ENCODE measurements at places on chromosomes 1 and 21.

GRCh38 chr1:8201331-8201861 lies 116.5 kb upstream of the SLC45A1 start:
- DNase-seq = no peak

GRCh38 chr1:7587773-7588456 lies 183.2 kb upstream of the VAMP3 start:
- DNase-seq = no peak

DNA sequence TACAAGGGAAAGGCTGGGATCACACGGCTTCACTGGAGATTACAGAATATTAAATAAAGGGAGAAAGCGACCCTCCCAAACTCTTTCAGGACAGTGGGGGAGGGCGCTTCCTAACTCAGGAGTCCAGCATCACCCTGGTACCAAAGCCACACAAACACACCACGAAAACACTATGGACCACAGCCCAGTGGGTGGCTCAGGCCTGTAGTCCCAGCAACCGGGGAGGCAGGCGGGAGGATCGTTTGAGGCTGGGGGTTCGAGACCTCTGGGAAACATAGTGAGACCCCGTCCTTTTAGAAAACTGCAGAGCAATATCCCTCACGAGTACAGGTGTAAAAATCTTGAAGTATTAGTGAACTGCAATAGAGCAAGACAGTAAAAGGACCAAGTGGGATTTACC lies 16.0 kb downstream of the TRIM11 start:
- DNase-seq = no peak

DNA sequence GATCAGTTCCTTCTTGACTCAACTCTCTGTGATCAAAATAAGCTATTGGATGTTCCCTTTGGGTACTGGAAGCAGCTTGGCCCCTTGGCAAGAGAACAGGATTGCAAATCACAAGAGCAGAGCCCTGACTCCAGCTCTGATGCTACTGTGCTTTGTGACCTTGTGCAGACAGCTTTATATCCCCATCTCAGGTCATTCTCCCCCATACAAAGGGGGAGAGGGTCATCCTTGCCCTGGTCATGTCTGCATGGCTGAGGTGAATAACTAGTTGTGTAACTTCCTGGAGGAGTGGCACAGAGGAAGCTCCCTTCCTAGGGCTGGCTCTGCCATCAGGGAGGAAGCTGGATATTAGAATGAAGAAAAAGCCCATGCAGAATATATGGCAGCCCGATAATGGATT lies 142.9 kb downstream of the DHRS3 start:
- no peak for DNase-seq

GRCh38 chr21:14988760-14989159 lies 76.0 kb downstream of the NRIP1 start:
- DNase-seq = no peak

GRCh38 chr1:247286134-247286670 lies 30.3 kb downstream of the VN1R5 start:
- no peak for DNase-seq

- no peak for DNase-seq
Measured at GRCh38 chr1:89151047-89151446, 24.8 kb downstream of the GBP7 start.
